ENCODE measurements at places on chromosomes 5 and 9.

- no peak for DNase-seq
These were observed 113.8 kb downstream of the TMC1 start for GRCh38 chr9:72635197-72635596.

GRCh38 chr5:156913719-156914370, 49.2 kb downstream of the TIMD4 start:
- DNase-seq: no peak

DNA sequence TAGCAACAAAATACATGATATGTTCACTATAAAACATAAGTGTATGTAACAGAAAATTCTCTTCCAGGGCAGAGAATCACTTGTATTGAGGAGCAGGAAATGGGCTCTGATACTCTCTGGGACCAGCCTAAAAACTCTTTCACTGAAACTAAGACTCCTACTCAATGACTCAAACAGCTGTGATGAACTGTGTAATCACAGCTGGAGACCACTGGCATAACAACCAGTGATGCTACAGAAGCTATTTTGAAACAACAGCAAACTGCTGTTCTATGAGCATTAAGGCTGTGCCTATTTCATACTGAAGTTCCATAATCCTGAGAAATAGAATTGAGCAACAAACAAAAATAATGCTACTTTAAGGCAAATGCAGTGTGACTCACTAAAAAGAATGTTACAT, 594.0 kb downstream of the HINT1 start:
- DNase-seq: no peak

GRCh38 chr5:138180183-138180782, 1.4 kb downstream of the KIF20A start:
- DNase-seq: no peak

DNA sequence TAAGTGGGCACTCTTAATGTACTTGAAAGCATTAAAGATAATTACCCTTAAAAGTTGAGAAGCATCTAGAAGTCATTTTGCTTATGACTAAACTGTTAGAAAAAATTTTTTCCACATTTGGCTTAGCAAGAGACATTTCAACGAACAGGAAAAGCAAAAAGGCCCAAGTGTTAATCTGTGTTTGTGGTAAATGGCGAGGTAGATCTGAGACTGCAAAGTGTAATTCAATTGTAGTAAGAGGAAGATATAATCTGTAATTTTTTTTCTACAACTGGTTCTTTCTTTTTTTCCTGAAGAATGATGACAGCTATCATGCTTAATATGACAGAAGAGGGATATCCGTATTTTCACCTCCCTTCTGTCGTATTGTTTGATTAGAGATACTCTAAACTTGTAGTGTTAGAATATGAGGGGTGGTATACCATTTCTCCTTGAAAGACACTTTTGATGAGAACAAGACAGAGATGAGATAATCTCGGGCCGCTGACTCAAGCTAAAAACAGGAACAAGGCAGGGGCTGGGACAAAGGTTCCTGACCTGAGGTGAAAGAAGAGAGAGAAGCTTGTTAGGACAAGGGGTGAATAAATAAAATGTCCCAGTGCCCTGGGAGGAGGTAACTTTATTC, 459.3 kb upstream of the ZNF608 start:
- no peak for DNase-seq

DNA sequence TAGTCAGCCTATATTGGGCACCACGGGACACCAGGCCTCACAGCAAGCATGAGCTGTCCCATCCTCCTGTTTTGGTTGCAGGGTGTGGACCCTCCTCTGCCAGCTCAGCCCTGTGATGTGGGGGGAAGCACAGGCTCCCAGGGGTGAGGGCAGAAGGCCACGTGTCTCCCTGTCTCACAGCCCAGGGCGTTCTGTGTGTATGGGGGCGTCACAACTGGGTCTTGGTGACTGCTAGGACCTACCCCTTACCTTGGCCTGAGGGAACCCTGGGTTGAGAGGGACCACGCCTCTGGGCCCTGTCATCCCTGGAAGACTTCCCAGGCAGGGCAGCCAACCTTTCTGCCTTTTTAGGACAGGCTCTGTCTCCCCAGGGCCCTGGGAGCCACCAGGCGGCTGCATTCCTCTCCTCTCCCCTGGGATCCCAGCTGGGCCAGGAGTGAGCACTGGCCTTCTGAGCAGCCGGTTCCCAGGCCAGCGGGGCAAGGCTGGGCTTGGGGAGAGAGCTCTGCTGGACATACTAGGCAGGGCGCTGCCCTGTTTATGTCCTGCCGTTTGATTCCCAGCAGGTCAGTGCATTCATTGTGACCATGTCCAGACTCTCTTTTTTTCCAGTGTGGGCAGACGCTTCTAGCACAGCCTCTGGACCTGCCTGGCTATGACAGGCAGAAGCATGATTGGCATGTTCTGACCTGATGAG, 97.4 kb downstream of the DAB2IP start:
- no peak for DNase-seq

DNA sequence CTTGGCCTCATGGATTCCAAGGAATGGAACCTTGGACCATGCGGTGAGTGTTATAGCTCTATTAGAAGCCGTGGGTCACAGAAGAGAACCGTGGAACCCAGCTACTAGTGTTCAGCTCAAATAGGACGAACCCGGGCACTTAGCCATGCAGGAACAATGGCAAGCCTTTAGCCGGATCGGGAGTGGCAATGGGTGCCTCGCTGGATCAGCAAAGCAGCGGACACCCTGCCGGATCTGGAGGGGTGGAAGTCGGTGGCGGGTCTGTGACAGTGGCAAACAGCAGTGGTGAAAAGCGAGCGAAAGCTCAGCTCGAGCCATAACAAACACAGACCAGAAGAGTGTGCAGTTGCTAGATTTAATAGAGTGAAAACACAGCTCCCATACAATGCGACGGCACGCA, 2.4 kb upstream of the CDO1 start:
- DNase-seq: peak; percentile 57

- no peak for DNase-seq
These were observed 122.0 kb downstream of the DRD1 start for GRCh38 chr5:175321927-175322532.

DNA sequence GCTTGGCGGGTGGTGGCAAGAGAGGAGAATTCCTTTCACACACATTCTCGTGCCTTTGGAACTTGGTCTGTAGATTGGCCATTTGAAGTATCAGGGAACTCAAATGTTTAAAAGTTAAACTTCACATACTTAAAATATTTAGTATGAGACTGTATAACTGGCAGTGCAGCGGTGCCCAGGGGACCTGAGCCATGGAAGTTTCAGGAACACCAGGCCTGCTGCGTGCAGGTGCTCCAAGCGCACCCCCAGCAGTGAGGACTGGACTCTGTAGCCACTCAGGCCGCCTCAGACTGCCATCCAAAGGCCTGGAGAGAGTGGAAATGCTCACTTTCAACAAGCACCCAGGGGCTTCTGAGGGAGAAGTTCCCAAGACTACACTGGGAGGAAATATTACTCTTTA, 273.5 kb upstream of the IRX2 start:
- no peak for DNase-seq

DNA sequence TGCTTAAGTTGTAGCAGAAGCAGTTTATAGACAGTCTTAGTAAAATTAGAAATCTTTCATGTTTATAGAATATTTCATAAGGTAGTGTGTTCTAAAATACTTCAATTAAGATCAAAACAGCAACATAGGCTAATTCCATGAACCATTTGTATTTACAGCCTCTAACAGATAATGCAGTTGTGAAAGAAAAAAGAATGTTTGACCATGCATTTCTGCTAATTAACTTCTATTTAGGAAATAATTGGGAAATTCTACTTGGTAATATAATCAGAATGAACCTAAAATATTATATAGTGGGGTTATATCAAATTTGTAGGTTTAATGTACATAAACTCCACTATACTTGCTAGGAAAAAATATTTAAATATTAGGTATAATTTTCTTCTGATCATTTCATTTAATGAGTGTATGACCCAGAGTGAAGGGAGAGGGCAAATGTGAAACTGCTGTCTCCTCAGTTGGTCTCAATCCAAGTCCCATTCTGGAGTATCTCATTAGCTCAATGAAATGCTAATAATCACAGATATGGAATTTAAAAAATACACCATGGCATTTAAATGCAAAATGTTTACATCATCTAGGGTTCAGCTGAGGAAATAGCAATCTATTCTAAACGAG, 34.9 kb downstream of the ALDH1A1 start:
- DNase-seq: no peak

DNA sequence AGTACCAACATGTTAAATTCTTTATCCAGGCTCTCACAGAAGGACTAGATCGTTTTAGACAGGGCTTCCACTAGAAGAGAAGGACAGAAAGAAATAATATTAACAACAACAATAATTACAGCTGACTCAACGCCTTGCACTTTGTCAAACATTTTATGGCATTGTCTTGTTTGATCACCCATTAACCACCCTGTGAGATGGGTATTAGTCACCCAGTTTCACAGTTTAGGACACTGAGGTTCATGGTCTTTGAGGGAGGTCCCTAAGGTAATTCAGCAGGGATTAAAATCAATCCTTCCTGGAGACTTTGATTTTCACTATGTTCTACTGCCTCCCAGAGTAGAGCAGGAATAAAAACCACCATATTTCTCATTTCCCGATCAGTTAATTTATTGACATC, 51.4 kb upstream of the BNC2 start:
- DNase-seq: no peak

DNA sequence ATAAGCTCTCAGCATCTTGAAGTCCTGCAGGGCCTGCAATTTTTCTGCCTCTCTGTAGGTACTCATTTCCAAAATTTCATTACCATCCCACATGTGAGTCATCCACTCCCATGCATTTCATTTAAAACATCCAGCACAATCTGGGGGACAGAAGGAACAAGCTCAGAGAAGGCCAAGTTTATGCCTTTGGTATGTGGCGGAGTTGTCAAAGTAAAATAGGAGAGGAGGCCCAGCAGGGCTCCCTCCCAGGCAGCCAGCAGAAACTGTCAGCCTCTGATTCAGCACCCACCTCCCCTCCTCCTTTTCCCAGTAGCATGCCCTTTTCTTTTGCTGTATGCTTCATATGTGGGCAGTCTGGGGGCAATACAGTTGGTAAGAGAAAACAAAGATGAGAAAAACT, 126.4 kb upstream of the ZNF366 start:
- peak; percentile 19 for DNase-seq

- DNase-seq: no peak
These were observed 46.4 kb upstream of the SHC3 start for GRCh38 chr9:89225036-89225435.

DNA sequence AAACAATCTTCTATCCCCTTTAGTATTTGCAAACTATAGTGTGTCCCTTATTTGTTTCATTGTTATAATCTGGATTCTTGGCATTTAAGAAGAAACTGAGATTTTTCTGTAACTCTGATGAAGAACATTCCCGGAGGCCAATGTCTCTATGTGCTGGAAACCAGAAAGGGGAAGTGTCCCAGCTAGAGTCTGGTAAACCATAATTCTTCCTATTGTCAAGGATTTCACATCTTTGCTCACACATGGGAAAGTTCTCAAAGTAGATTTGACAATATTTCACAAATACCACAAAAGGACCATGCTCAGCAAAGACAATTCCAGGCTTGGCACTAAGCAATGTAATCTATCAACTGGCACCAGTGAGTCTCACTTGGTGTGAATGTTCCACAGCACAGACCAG, 146.8 kb downstream of the MUSK start:
- no peak for DNase-seq

- DNase-seq: no peak
These were observed 293.2 kb downstream of the CTNND2 start for GRCh38 chr5:11611011-11611410.

- DNase-seq: no peak
These were observed 53.8 kb upstream of the CLINT1 start for GRCh38 chr5:157912621-157913325.

GRCh38 chr9:89992326-89993198, 387.8 kb downstream of the GADD45G start:
- DNase-seq: no peak

DNA sequence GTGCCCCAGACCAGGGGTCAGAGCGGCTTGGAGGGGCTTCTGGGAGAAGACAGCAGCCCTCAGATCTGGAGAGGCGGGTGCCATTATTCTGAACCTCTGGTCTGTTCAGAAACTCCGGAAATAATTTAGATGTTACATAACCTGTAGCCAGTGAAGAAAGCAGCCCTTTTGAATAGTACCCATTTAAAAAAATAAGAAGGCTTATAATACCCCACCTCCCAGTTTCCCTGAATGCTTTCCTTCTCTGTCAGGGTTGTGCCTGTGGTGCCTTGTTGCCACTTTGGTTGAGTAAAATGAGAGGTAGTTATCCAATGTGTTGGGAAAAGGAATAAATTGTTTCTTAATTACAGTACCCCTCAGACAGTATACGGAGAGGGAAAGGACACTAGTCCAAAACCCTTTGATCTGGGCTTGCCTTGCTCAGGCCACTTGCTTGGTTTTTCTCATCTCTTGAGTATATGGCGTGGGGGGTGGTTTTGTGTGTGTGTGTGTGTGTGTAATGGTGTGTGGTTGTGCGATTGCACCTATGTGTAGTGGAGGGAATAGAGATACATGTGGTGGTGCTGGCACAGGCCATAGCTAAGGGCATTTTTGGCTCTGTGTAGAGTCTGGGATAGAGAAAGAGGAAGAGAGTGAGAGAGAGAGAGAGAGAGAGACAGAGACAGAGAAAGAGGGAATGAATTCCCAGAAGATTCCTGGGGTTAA, 59.1 kb upstream of the TLR4 start:
- no peak for DNase-seq

- no peak for DNase-seq
These were observed 10.3 kb upstream of the ANKHD1 start for GRCh38 chr5:140391312-140391711.

GRCh38 chr5:131246504-131246903, 17.3 kb upstream of the CDC42SE2 start:
- no peak for DNase-seq

DNA sequence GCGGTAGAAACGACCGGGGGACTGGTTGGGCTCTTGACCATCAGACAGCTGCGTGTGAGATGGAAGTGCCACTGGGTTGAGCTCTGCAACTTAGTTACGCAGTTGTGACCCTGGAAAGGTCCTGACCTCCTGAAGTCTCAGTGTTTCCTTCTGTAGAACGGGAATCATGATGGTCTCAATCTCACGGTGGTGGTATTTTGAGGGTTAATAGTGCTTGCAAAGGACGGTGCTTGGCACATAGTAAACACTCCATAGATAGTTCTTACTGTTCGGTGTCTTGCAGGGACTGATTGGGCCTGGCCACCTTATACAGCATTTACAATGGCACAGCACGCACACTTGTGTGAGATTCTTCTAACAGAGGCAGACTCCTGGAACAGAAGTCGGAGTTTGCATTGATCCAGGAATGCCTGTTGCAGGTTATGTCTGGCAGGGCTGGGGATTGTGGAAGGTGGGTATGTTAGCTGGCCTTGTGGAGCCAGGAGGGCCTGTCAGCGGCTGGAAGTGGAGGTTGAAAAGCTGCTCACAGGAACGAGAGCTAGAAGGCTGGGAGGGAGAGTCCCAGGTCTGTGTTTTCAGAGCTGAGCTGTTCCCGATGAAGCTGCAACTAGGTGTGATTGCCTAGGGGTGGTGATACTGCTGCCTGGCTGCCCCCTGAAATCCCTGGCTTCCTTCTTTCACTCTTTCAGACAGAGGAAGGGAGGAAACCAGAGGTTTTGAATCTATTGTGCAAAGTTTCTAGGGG, 962 bp upstream of the TXN start:
- DNase-seq: peak; percentile 23

Measured in head of caudate nucleus (tissue), 42 donors.